Tongue (tissue), 3 donors: ENCODE measurements at places on chromosomes 1 and 21.

DNA sequence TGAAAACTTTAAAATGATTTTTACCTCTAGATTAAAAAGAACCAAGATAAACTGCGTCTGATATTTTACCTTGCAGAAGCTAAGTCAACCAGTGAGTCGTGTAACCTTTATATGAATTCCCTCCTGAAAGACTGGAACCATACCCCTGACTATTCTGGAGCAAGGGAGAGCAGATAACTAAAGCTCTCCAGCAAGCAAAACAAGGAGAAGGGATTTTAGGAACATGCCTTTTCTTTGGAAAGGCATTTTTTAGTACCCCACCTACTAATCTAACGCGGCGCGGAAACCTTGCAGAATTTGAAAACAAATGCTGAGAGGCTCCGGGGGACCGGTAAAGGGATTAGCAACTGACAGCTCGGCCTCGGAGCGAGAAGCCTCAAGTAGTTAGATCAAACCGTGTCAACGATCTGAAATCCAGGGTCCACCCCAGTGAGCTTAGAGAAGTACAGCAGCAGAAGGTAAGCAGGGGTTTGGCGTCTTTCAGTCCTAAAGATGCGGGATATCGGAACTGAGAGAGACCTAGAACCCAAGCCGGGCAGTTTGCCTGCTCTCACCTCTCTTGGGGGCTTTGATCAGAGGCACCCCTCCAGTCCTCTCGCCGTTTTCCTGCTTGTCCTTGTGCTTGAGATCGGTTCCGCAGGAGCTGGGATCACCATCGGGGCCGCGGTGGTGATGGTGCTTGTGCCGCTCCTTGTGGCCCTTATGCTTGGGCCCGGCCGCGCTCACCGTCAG, 954 bp downstream of the RSBN1 start:
- DNase-seq: peak; percentile 54

DNA sequence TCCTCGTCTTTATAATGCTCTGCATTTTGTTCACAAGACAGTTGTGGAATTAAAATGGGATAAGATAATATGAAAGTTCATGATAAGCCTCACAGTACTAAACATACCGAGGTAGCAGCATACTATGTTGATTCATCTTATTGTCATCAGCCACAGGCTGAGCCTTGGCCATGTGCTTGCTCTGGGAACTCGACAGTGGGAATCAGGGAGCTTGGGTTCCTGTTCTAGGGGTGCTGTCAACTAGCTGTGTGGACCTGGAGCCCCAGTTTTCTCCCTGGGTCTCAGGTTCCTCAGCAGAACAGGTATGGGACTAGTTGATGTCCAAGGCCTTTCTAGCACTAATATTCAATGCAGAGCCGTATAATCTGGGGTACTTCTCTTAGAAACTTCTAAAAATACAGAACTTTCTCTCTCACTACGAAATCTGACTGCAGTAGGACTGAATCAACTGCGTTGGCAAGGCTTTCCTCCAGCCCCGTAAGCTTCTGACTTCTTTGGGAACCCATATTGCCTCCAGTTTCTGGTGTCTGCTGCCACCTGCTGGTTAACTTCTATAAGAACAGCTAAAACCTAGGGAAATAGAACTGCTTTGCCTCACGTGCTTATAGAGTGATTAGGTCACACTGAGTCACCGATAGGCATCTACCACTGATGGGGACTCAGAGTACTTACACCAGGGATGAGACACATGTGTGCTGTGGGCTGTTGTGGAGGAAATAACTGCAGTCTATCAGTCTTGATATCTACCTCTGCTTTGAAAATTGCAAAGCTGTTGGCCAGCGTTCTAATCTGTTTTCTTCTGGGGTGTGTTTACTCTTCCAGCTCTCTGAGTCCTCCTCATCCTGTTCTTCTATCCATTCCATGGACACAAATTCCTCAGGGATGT, 110.9 kb downstream of the RGL1 start:
- peak; percentile 95 for DNase-seq

DNA sequence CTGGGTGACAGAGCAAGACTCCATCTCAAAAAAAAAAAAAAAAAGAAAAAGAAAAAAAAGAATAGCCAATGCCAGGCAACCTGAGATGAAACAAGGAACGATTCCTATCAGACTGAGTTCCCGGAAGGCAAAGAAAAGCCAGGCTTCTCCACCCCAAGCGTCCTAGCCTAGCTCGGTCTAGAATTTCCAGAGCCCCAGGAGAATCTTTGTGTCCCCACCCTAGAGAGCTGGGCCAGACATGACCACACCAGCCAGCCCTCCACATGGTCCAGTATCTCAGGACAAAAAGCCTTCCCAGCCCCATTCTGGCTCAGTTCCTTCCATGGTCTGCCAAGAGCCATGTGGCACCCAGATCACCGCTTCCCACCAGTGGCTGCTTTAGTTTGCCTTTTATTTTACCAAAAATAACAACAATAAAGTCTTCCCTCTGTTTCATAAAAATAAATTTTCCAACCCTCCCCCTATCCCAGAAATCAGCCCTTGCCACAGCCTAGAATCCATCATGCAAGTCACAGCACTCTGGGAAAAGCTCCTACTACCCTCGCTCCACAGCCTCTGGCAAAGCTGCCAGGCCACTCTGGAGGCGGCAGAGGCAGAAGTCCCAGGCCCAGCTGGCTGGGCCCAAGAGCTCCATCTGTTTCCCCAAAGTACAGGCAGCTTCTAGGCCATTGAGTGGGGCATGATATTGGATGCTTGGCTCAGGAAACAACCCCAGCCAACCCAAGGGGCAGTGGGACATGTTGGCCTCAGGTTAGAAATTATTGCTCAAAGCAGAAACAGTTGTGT, 3.5 kb upstream of the MKNK1 start:
- no peak for DNase-seq

DNA sequence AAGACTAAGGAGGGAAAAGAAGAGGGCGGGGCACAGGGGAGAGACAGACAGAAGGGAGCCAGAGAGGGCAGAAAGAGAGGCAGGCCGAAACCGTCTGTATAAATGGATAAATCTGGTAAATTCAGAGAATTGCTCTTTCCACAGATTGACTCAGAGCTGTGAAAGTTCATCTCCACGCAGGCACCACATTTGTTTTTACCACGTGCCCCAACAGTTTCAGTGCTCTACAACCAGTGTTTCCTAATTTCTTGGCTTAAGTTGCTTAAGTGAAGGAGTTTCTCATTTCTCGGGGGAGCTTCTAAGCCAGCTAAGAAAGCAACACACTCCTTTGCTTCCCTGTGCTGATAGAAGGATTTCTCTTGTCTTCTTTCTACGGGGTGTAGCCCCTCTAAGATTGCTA, 87.1 kb downstream of the ENAH start:
- peak; percentile 21 for DNase-seq

DNA sequence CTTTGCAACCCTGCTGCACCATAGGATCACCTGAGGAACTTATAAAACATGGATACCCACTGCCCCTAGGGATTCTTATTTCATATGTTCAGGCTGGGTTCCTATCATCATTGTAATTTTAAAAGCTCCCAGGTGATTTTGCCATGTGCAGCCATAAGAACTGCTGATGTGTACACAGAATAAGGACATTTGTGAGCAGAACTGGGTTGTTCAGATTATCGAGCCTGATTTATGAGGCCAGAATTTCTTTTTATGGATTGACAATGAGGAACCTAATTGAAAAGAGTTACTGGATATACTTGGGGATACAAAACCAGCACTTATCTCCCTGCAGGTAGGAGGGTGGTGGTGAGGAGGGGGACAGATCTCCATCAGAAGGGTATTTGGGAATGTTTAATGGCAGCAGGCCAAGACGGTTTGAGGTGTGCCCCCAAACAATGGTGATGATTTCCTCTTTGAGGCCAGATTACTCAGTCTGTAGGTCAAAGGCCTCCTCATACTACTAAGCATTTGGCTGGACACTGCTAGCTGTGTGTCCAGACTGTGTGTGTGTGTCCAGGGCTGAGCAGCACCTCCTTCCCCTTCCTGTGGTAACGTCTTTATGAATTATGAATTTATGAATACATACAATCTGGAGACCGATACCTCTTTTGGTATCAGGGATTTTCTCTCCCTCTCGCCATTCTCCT, 18.9 kb downstream of the NOS1AP start:
- no peak for DNase-seq

DNA sequence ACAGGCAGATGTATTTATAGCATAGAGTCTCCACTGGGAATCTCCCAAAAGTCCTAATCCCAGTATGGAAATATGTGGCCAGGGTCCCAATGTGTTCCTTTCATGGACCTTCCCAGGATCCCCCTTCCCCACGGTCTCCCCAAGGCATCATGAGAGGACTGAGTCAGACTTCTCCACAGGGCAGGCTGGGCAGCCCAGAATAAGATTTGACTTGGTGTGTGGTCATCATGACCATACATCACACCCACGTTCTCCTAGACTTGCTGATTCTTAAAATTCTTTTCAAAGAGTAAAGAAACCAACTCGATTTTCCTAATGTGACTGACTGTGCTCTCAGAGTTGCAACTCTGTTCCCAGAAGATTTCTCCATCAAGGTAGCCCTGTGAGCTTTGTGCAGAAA, 93.9 kb upstream of the CD34 start:
- no peak for DNase-seq

DNA sequence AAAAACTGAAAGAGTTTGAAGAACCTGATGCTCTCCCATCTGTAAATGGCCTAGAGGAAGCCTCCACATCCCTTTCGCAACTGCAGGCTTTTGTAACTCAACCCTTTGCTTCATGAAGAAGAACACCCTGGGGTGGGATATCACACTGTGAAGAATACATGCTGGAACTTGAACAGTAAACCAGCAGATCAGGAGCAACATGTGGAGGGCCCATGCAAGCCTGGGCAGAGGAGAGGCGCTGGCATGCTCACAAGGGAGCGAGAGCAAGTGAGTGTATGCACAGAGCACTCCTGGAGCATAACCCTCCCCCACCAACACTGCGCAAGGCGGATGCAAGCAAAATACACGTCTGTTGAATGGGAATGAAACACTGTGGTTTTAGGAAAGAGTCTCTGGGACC, 24.6 kb upstream of the SPAG17 start:
- DNase-seq: peak; percentile 33

- no peak for DNase-seq
Observed at GRCh38 chr1:45488666-45489377, 2.1 kb downstream of the TESK2 start.

- peak; percentile 25 for DNase-seq
Observed at GRCh38 chr1:36326499-36326898, 3.1 kb upstream of the EVA1B start.

- DNase-seq: no peak
Observed at GRCh38 chr1:207755846-207756693, 4.2 kb downstream of the CD46 start.

DNA sequence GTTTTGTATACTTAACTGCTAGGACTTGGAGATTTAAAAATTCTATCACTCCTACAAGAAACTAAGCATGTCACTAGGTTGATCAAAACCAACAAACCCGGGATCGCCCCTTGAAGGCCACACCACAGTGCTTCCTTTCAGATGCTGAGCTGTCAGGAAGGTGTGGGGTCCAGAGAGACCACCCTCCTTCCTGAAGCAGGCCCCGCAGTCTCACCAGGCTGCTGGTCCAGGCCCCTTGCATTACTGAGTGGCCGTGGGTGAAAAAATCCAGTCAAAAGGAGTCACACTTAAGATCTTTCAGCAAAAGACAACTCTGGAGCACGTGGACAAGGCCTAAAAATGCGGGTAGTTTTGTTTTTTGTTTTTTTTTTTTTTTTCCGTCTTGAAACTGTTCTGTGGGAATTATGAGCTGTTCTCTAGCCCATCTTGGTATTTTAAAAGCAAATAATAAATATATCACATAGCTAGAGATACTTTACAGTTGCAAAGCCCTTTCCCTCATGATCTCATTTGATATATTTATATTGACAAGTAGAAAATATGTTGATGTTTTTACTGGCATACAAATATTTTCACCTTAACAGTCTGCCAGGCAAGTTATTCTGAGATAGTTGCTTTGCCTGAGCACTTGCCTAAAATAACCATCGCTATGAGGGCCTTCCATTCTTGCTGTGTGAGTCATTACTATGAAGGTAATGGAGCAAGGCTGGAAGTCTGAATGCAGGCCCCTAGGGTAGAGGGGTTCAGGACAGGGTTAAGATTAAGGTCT, 73.1 kb upstream of the EDEM3 start:
- DNase-seq: peak; percentile 61

- no peak for DNase-seq
Observed at GRCh38 chr1:182238421-182238820, 153.2 kb downstream of the GLUL start.

GRCh38 chr1:175845985-175846384, 102.6 kb upstream of the TNR start:
- no peak for DNase-seq

DNA sequence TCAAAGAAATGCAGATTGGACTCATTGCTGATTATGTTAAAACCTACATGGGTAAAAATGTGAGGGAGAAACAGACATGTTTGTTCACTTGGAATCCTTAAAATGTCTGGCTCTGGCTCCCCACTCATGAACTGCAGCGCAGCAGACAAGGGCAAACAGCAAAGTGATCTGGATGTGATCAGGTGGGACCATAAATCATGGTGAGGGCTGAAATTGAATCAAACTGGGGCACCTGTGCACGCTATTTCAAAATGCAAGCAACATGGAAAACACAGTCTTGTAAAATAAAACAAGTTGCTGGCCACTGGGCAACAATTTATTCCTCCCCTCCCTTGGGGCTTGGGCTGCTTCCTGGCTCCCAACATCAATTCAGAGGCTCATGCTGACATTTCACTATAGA, 373.4 kb downstream of the SEC16B start:
- no peak for DNase-seq

GRCh38 chr1:202968895-202969295, 1.8 kb upstream of the CYB5R1 start:
- peak; percentile 65 for DNase-seq

DNA sequence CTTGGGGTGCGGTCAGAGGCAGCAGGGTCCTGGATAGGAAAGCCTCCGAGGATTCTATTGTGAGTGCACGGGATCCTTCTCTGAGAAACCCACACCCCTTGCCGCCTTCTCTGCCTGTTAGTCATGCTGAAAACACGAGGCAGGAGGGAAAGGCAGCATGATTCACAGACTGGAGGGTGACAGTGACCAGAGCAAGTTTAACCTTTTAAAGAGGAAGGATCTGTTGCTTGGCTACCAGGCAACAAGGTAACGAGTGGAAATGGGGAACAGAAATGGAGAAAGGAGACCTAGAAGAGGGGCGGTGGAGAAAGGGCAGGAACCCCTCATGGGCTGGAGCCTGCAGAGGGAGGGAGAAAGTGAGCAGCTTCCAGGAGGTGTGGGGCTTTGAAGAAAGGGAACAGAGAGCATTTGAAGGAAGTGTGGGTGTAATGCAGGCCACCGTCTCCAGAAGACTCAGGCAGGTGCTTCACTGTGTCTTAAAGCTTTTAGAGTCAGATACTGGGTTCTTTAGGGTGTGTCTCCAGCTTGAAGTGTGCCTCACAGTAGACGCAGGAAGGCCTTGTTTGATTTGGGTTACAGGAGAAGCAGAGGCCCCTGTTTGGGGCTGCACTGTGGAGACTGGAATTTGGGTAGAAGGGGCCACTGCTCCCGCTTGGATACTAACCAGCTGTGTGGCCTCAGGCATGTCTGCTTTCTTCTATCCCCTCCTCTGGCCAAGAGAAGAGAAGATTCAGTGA, 19.1 kb downstream of the OPTC start:
- peak; percentile 50 for DNase-seq
